ENCODE measurements at places on chromosomes 7 and 10.

GRCh38 chr7:141133646-141134045, 59.8 kb downstream of the TMEM178B start:
- no peak for DNase-seq

DNA sequence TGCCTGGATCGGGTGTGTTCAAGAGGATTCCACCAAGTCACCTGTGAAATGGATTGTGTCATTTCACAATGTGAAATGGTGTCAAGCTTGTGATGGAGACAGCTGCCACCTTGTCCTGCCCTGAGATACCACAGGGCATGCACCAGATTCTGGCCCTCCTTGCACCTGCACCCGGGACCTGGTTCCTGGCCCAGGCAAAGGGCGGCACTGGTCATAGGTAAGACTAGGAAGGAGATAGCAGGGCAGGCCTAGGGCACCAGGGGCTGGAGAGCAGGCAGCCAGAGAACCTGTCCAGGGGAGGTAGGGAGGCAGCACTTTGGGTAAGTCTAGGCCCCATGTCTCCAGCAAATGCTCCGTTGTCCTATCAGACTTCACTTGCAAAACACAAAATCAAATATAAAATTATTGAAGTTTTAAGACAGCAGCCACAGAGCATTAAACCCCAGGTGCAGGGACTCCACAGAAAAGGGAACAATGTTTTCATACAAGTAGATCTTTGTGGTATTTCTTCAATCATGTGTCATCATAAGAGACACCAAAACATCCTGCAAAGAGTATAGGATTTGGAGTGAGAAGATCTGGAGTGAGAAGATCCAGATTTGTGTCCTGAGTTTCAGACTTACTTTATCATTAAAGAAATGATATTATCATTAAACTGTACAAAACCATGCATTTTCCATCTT, 22.7 kb upstream of the ZNF800 start:
- no peak for DNase-seq

DNA sequence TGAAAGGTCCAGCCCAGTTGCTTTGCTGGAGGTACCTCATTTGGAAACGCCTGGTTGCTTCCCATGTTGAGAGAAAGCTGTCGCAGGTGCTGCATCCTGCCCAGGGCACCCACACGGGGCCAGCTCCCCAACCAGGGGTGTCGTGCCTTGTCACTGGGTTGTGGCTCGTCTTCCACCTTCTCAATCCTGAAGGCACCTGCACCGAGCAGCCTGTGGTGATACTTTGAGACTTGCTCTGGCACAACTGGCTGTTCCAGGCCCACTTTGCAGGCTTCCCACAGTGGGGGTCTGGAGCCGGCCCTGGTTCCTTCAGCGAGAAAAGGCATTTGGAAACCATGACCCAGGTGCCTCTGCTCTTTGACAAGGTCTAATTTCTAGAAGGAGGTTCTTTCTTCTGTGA, 197.3 kb upstream of the PPP2R2D start:
- DNase-seq: no peak

DNA sequence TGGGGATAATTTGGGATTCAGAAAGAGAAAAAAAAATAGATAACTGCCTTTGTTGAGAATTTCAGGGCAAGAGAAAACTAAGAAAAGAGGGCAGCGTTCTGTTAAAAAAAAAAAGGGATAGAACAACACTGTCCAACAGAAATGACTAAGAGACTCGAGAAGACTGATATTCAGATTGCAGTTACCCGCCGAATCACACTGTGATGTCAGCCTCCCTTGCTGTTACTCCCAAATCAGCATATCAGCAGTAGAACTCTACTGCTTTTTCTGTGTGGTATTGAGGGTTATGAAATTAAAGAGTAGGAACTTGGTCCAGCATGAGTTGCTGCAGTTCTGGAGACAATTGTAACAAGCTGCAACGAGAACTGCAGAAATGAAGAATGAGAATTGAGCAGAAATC, 1.9 kb downstream of the GJC3 start:
- DNase-seq: no peak

- DNase-seq: no peak
Observed at GRCh38 chr7:26857506-26858240, 6.7 kb downstream of the SKAP2 start.

- DNase-seq: no peak
Observed at GRCh38 chr7:28163949-28164348, 16.6 kb downstream of the JAZF1 start.

DNA sequence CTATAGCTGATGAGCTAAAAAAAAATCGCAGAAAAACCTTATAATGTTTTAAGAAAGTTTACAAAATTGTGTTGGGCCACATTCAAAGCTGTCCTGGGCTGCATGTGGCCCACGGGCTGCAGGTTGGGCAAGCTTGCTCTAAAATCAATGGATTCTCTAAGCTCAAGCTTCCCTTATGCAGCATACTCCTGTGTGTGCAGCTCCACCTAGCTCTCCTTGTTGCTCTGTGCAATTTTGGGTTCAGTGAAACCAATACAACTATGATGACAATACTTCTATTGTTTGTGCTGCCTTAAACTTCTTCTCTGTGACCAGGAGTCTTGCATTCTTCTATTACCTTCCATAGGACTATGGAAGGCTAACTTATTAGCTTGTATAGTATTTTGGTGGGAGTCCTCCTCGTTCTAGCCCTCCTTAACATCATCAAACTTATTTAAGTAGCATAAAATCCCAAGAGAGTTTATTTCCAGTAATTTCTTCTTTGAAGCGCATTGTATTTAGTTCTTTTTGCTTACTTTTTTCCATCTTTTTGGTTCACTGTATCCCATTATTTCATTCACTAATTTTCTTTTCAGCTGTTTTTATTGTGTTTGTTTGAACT, 170.9 kb upstream of the SMIM30 start:
- no peak for DNase-seq

DNA sequence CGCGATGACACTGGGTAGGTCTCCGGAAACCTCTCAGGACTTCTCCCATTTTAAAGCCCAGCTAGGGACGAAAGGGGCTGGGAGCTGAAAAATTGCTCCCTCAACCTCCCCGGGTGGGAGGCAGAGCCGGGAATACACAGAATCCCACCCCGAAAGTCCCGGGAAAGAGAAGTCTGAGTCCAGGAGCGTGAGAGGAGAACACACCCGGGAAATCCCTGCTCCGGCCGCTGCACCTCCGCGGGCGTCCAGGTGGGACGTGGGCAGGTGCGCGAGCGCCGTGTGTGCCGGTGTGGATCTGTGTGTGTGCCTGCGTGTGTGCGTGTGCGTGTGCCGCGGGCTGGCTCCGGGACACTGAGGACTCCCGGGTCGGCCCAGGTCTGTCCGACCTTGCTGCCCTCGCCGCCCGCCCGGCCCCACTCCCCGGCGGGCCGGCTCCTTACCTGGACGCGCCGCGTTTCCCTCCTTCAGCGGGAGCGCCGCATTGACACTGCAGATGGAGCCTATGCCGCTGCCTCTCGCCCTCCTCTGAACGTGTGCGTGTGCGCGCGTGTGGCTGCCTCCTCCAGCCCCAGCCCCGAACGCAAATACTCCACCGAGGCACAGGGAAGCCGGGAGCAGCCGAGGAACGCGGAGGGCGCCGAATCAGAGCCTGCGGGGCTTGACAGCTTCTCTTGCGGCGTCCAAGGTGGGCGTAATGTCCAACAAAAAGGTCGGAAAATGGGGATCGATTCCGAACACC, at the start of gene PLXNA4:
TSS of gene PLXNA4 (minus strand) at position 489 of the 739 bp plus-strand sequence. CDS start 67,777 bp downstream, outside the sequence.
- DNase-seq: no peak

DNA sequence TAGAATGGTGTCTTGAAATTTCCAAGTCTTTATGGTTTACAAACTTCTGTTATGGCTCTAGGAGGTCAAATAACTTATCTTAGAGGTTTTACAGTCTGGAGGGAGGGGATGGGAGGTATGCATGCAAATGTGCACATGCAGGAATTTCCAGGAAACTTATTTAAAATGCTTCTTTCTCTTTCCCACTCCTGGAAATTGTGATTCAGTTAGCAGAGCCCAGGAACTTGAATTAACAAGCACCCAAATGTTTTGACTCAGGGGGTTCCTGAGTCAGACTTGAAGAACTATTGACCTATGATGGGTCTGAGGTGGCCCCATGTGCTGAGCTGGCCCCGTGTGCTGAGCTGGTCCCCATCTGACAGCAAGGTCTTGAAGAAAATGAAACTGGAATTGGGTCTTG, 669.4 kb downstream of the INHBA start:
- DNase-seq: no peak

GRCh38 chr7:54354436-54354835, 187.7 kb upstream of the VSTM2A start:
- DNase-seq: no peak

DNA sequence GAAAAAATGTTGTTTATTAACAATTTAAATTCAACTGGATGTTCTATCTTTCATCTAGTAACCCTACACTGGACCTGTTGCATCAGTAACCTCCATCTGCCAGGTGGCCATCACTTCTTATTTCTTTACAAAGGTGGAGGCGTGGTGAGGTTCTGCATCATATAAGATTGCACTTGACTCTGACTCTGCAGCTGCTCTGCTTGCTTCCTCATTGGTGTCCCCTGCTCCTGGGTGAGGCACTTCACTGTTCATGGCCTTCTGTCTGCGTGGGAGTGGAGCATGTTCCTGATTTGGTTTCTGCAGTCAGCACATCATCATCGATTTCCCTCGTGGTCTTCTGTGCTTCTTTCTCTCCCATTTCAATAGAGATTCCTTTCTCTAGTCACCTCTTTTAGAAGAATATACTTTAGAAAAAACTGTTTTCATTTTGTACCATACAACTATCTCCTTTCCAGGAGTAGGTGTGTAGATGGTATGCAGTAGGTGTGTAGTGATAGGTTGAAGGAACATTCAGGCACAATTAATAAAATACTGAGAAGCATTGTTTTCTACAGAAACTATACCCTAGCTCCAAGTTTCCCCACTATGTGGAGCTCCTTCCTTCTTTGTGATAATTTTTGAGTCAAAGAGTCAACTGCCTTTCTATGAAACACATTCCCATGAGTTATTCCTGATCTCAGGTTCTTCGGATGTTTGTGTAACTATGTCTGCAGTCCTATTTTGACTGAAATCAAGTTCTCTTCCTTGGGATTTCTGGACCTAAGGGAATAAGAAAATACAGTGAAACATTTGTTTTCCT, 231.7 kb upstream of the CNTNAP2 start:
- DNase-seq: no peak

DNA sequence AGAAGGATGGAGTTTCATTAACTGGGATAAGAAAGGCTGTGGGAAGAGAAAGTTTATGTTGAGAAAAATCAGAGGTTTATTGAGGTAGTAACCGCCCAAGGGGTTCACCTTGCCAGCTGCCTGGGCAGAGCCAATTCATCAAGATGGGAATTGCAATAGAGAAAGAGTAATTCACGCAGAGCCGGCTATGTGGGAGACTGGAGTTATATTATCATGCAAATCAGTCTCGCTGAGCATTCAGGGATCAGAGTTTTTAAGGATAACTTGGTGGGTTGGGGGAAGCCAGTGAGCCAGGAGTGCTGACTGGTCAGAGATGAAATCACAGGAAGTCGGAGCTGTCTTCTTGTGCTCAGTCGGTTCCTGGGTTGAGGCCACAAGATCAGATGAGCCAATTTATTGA, 70.6 kb downstream of the MALRD1 start:
- DNase-seq: no peak

GRCh38 chr10:101709359-101710058, 14.5 kb upstream of the FBXW4 start:
- DNase-seq: no peak

GRCh38 chr7:80463272-80463920, 48.5 kb downstream of the GNAT3 start:
- DNase-seq: no peak

DNA sequence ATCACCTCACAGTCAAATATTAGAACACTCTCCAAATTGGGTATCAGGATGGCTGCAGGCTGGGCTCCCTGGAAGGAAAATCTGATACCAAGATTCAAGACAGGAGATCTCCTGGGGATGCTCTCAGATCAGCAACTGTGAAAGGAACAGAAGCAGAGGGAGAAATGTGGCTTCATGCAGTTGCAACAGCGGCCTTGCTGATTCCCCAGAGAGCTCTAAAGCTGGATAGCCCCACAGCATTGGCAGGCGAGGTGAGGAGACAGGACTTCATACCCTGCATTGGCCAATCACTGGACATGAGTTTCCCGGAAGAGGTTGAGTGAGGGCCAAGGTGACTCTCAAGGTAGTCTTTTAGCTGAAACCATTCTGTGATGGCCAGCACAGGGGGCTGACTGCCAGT, 190.6 kb downstream of the PTPN20 start:
- no peak for DNase-seq

- no peak for DNase-seq
Observed at GRCh38 chr7:107453388-107453787, 16.5 kb upstream of the GPR22 start.

DNA sequence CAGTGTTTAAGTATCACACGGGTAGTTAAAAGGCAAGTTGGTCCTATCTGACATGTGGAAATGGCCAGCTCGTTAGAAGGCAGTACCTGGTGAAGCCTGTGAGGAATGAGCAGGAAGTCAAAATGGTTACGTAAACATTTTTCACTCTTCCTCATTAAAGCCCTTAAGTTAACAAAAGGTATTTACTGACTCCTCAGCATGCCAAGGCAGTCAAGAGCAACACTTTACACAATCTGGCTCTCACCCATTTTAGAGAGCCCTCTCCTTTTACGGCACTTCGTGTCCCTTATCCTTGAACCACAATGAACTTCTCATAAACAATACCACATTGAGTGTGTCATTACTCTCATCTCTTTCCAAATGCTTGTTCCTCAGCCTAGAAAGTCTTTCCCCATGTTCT, 11.0 kb upstream of the RSBN1L start:
- DNase-seq: no peak

- no peak for DNase-seq
Observed at GRCh38 chr7:6162331-6162620, 110.1 kb downstream of the CYTH3 start.
